Activated naive CD8-positive, alpha-beta T cell treated with anti-CD3 and anti-CD28 coated beads, Interleukin-2, amount 10 ng/mL, durations not matched to agents 7 days and 5 days (primary cell): ENCODE measurements at places on chromosomes 2 and 18. TPM values are rescaled to one million over a fixed set of nuclear protein-coding genes. Genes with fewer than 3 reads are reported as not detected.

DNA sequence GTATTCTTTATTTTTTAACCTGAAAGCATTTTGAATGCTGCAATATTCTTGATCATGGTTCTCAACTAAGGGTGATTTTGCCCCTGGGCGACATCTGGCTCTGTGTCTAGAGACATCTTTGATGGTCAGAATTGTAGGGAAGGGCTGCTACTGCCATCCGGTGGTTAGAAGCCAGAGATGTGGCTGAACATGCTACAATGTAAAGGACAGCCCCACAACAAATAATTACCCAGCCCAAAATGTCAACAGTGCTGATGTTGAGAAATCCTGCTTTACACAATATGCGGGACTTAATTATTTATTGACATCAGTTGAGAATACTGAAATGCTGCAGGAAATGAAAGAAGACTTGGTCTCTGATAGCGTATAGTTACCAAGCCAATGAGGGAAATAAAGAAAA lies 37.5 kb upstream of the SERPINB2 start:
- no peaks in the 10 kb centered on the region for H3K36me3 ChIP-seq
- H3K4me1 ChIP-seq, result no peaks in the 10 kb centered on the region
- peaks cover 12% of the 10 kb centered on the region for H3K27me3 ChIP-seq
- H3K4me3 ChIP-seq, result no peak overlapping the region
- DNase-seq, result no peak
- H3K27ac ChIP-seq, result no peak overlapping the region

GRCh38 chr18:48962252-48962993 lies 11.7 kb upstream of the SMAD7 start:
- no peak for DNase-seq
- no peaks in the 10 kb centered on the region for H3K36me3 ChIP-seq
- peaks cover 3% of the 10 kb centered on the region for H3K4me1 ChIP-seq
- no peak overlapping the region for H3K4me3 ChIP-seq
- H3K27ac ChIP-seq, result no peak overlapping the region

ANKZF1 gene
- 177 TPM for total RNA-seq

DNA sequence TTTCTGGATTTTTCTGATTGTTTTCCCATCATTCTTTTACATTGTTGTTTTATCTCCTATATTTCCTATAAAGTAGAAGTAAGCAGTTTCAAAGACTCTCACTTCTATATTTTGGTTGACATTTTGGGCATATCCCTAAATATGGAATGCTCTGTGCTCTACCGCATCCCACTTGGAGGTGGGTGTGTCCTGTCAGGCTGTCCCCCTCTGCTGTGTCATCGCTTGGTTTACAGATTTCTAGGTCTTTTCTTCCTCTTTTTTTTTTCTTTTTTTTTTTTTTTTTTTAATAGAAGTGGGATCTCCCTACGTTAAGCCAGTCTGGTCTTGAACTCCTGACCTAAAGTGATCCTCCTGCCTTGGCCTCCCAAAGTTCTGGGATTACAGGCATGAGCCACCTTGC lies 13.3 kb downstream of the DGKD start:
- H3K4me1 ChIP-seq, result peaks cover 28% of the 10 kb centered on the region
- no peak overlapping the region for H3K4me3 ChIP-seq
- peaks cover 44% of the 10 kb centered on the region for H3K36me3 ChIP-seq
- no peak for DNase-seq
- no peaks in the 10 kb centered on the region for H3K27me3 ChIP-seq

DNA sequence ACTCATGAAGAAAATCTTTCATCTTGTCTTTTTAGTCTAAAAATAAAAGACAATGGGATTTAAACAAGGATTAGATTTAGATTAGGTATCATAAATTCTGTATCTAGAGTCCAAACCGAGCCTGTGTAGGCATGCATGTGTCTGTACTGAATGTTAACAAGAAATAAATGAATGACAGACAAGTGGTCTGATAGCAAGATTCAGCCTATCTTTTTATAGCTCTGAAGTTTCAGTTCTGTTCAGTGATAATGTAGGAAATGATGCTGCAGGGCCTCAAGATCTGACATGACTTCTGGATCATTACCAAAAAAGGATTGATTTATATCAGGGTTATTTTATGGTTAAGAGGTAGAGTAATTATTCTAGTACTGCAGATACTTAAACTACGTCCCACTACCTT lies 137.0 kb upstream of the ATP5MC3 start:
- H3K4me1 ChIP-seq, result peaks cover 3% of the 10 kb centered on the region
- H3K27ac ChIP-seq, result no peak overlapping the region
- no peak overlapping the region for H3K4me3 ChIP-seq

SLC9A4 gene
- total RNA-seq, result 0.08 TPM

DCDC2C gene
- total RNA-seq, result not detected

GRCh38 chr2:14256890-14257289 lies 375.6 kb upstream of the LRATD1 start:
- no peak for DNase-seq
- H3K4me3 ChIP-seq, result no peak overlapping the region
- no peaks in the 10 kb centered on the region for H3K4me1 ChIP-seq
- no peaks in the 10 kb centered on the region for H3K27me3 ChIP-seq
- no peak overlapping the region for H3K27ac ChIP-seq
- no peaks in the 10 kb centered on the region for H3K36me3 ChIP-seq

- H3K36me3 ChIP-seq, result peaks cover 9% of the 10 kb centered on the region
- H3K27ac ChIP-seq, result no peak overlapping the region
- no peak overlapping the region for H3K4me3 ChIP-seq
- H3K27me3 ChIP-seq, result no peaks in the 10 kb centered on the region
- DNase-seq, result no peak
Observed at GRCh38 chr18:3610813-3611212, 160.8 kb downstream of the TGIF1 start.

DNA sequence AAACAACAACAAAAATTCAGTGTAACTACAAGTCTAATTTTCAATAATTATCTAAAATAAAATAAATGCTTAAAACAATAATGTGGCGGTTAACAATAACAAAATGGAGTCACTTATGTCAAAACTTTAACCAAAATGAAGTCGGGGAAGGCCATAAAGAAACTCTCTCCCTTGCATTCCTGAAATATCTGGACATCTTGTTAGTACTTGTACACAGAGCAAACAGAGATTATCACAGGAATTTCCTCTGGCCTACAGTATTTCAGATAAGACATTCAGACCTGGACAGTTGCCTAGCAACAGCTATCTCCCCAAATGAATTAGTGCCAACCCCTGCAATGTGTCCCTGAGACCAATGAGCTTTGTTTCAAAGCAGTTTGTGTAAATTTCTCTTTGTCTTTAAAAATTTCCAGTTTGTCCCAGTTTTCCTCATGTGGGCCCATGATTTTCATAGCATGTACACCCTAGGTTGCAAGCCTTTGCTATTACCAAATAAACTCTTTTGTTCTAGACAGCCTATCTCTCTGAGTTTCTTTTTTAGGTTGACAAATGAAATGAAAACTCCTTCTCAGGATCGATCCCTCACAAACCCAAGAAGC lies 68.6 kb downstream of the EXOC6B start:
- no peaks in the 10 kb centered on the region for H3K27me3 ChIP-seq
- no peak overlapping the region for H3K4me3 ChIP-seq
- peaks cover 5% of the 10 kb centered on the region for H3K36me3 ChIP-seq
- no peak overlapping the region for H3K27ac ChIP-seq

DNA sequence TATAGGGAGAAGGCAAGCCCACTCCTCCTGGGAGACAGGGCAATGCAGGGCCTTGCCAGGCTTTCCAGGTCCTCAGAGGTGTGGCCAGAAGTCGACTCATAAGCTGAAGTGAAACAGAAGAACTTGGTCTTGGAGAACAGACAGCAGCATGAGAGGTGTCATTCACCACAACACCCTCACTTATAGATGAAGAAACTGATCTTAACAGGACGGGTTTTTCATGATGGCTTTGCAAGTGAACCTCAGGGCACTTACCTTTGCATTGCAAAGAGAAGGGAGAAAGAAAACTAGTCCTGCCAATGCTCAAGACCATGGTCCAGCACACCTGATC lies 198.8 kb downstream of the CYRIA start:
- no peaks in the 10 kb centered on the region for H3K27me3 ChIP-seq
- no peak overlapping the region for H3K27ac ChIP-seq
- H3K36me3 ChIP-seq, result no peaks in the 10 kb centered on the region
- H3K4me3 ChIP-seq, result no peak overlapping the region
- no peak for DNase-seq

- no peaks in the 10 kb centered on the region for H3K36me3 ChIP-seq
- H3K4me3 ChIP-seq, result no peak overlapping the region
- DNase-seq, result no peak
Observed at GRCh38 chr2:233824373-233824772, 30.0 kb downstream of the HJURP start.

GRCh38 chr2:218782528-218782844 lies 539 bp downstream of the CYP27A1 start:
- DNase-seq, result no peak
- peaks cover 4% of the 10 kb centered on the region for H3K36me3 ChIP-seq
- H3K27ac ChIP-seq, result no peak overlapping the region
- no peak overlapping the region for H3K4me3 ChIP-seq
- no peaks in the 10 kb centered on the region for H3K4me1 ChIP-seq

BCL11A gene
- total RNA-seq, result 0.40 TPM

CLEC4F gene
- not detected for total RNA-seq

DNA sequence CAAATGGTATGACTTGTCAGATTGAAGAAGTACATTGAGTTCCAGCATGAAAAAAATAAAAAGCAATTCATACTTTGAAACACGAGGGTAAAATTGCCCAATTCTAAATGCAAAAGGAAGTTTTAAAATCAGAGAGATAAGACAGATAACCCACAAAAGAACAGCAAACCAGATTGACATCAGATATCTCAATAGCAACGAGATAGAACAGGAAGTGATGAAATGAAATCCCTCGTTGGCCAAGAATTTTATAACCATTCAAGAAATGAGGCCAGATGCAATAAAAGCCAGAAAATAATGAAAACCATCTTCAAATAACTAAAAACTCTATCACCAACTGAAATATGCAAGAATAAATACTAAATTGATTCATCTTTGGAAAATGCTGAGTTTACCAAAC lies 172.8 kb downstream of the CD226 start:
- DNase-seq, result no peak
- H3K4me3 ChIP-seq, result no peak overlapping the region
- H3K27me3 ChIP-seq, result no peaks in the 10 kb centered on the region

- peaks cover 2% of the 10 kb centered on the region for H3K27me3 ChIP-seq
- H3K4me1 ChIP-seq, result no peaks in the 10 kb centered on the region
- H3K27ac ChIP-seq, result no peak overlapping the region
- no peak overlapping the region for H3K4me3 ChIP-seq
Observed at GRCh38 chr2:240956171-240956934, 42.1 kb upstream of the SNED1 start.

DNA sequence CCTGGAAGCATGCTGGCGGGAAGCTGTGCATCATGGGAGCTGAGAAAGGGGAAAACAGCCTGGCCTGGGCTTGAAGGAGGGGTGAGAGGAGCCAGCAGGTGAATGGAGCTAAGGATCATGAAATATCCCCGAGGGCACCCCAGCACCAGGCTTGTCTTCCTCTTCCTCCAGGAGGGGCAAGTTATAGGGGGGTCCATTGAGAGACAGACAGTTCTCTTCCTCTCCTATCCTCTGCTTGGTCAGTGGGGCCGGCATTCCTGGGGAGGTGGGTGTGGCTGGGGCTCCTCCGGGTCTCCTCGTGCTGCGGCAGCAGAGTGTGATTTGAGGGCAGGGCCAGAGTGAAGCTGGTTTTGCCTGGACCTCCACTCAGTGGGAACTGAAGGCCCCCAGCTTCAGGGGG lies 78.9 kb downstream of the LIPG start:
- H3K27ac ChIP-seq, result no peak overlapping the region
- H3K4me3 ChIP-seq, result no peak overlapping the region
- peaks cover 7% of the 10 kb centered on the region for H3K27me3 ChIP-seq
- no peak for DNase-seq
